ENCODE measurements at places on chromosomes 7 and 10. TPM values are rescaled to one million over a fixed set of nuclear protein-coding genes. Genes with fewer than 3 reads are reported as not detected.

DNA sequence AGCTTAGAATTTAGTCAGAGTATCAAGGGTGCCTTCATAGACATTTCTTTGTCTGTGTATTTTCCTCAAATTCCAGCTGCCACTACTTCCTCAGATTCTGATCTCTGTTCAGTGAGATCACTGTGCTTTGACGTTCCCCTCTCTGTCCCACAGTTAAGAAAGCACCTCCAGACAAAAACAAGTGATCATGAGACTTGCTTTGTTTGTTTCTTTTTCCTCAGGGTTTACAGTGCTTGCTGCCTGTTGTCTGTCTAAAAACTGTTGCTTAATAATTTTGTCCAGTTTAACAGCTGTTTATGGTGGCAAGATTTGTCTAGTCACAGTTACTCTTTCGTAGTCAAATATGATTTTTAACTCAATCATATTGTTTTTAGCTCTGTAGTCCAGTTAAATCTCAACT is 29.1 kb downstream of the TRUB1 start:
- H3K4me1 ChIP-seq, result no peaks in the 10 kb centered on the region
- no peak overlapping the region for H3K27ac ChIP-seq
- H3K36me3 ChIP-seq, result peaks cover 1% of the 10 kb centered on the region

SPDYE2B gene
- total RNA-seq, result not detected

SPDYE16 gene
- total RNA-seq, result 0.34 TPM

DNAJB6 gene
- 108 TPM for total RNA-seq

Measured in Caco-2 (cell line).